Activated T-cell treated with anti-CD3 and anti-CD28 coated beads, Interleukin-2, amount 50 U/mL, for 72 hours (primary cell): ENCODE measurements at places on chromosomes 6 and 20. TPM values are rescaled to one million over a fixed set of nuclear protein-coding genes. Genes with fewer than 3 reads are reported as not detected.

DNA sequence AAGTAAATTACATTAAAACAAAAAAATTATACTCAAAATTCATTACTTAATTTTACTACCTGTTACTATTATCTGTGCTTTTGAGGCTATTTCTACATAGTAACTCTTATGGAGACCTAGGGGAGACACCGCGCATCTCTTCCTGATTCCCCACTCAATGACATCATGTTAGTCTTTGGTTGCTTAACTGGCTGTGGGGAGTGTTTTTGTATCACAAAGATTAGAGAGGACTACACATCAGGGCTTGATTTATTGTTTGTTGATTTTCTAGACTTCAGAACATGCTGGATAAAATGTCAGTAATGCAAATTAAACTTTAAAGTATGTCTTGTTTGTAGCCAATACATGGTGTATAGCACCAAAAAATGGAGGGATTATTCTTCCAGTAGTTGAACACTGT is 26.0 kb downstream of the SLC2A10 start:
- no peak overlapping the region for H3K4me3 ChIP-seq
- peaks cover 7% of the 10 kb centered on the region for H3K27me3 ChIP-seq
- no peaks in the 10 kb centered on the region for H3K36me3 ChIP-seq
- no peak for DNase-seq
- no peak overlapping the region for H3K27ac ChIP-seq

DNA sequence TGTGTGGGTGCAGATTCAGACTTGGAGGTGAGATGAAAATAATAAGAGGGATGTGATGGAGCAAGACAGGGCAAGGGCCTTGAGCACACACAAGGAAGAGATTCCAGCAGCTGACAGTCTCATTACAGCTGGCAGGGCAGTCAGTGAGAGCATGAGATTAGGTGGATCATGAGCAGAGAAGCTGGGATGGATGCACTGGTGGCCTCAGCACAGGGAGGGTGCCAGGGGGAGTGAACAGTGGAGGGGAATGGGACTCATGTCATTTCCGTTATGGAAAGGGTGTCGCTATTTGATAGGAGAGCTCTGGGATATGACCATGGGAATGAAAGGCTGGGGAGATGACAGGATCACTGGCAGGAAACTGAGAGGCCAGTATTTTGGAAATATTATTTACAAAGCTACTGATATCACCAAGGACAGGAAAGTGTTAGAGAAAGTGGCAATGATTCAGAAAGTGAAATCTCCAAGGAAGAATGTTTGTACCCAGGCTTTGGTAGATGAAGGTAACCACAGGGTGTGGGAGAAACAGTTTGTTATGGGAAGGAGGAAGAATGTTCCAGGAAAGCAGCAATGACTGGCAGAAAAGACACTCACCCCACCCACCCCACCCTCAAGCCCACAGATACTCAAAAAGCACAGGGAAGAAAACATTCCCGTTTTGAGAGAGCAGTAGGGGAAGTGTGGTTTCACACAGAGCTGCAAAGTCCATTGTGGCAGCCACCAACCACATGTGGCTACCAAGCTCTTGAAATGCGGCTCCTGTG is 214.7 kb upstream of the PROKR2 start:
- DNase-seq: no peak
- H3K27me3 ChIP-seq: no peaks in the 10 kb centered on the region
- H3K36me3 ChIP-seq: no peaks in the 10 kb centered on the region
- peaks cover 38% of the 10 kb centered on the region for H3K4me1 ChIP-seq

DNA sequence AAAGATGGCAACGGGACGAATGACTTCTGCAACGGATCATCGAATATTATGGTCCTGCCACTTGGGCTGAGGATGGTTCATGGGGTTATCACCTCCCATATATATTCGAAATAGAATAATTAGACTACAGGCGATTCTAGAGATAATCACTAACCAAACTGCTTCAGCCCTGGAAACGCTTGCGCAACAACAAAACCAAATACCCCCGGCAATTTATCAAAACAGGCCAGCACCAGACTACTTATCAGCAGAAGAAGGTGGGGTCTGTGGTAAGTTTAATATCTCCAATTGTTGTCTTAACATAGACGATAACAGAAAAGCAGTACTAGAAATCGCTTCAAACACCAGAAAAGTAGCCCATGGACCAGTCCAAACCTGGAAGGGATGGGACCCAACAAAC is 31.0 kb upstream of the ULBP3 start:
- no peak overlapping the region for H3K4me3 ChIP-seq
- no peaks in the 10 kb centered on the region for H3K36me3 ChIP-seq
- H3K27ac ChIP-seq: no peak overlapping the region
- no peak for DNase-seq

Gene SF3B5
- total RNA-seq: 126 TPM

Gene SYNDIG1
- not detected for total RNA-seq

Gene MEI4
- not detected for total RNA-seq
